ENCODE measurements at places on chromosomes 1 and 21.

- no peak for DNase-seq
Measured at GRCh38 chr21:43771199-43771675, 4.9 kb downstream of the CSTB start.

DNA sequence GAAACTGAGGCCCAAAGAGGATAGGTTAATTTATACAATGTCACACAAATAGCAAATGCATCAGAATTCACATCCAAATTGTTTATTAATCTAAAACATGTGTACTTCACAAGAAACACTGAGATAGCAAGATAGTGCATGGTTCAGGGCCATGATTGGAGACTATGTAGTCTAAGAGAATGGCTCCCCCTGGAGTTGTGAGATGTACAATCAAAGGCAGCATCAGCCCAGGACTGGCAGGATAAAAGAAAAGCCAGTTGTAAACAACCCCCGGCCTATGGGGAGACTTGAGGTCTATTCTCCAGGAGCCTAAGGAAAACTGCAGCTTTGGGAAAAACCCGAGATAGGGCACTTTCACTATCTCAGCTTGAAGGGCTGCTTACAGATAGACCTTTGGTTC lies 511.0 kb downstream of the OMA1 start:
- no peak for DNase-seq

GRCh38 chr1:17839641-17840196 lies 84.6 kb downstream of the ACTL8 start:
- no peak for DNase-seq

DNA sequence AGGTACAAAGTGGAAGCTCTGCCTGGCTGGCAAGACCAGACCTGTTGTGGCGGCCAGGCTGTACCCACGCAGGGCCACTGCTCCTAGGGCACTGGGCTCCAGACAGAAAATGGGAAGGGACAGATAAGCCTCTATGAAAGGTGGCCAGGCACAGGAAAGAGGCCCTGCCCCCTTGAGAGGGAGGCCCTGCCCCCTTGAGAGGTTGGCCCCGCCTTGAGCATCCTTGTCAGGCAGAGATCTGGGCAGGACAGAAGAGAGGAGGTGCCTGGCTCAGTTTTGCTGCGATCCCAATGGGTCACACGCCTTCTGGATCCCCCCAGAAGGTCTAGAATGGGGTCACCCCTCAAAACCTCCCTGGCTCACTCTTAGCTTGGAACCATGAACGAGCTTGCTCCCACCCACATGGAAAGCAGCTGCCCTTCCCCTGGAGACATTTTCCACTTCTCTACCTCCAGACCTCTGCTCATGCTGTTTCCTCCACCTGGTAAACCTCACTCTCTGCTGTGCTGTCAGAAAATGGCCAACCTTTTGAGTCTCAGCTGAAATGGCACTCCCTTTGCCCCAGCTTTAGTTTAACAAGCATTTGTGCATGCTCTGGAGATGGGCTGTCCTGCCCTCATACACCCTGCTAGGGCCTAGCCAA lies 17.5 kb upstream of the ECE1 start:
- DNase-seq = peak; percentile 20

- no peak for DNase-seq
Measured at GRCh38 chr1:171397851-171398469, 84.0 kb downstream of the FMO4 start.

DNA sequence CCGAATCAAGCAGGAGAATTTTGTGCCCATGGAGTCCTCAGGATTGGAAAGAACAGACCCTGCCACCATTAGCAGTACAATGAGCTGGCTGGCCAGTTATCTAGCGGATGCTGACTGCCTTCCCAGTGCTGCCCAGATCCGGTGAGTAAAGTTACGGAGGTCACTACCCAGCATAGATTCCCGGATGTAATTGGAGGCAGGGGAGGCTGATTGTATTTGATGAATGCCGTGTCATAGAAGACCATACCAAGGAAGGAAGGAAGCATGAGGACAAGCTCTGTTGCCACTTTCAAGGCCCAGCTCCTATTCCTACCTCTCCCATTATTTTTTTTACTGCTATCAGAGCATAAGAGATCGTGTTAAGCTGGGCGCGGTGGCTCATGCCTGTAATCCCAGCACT lies 26.2 kb upstream of the VAMP3 start:
- no peak for DNase-seq

DNA sequence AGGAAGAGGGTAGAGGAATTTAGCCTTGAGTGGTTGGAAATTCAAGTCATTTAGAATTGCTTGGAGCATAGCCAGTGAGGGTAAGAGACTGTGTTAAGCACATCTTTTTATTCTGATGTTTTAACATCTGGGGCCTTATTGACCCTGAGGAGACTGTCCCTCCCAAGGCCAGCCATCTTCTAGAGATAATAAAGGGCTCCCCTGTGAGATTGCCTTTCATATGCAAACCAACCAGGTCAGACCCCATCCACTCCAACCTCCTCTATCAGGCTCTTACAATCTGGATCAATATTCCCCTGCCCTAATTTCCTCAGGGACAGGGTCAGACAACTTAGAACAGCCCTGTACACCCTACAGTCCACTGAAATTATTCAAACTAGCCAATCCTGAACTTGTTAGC lies 93.8 kb downstream of the ATP1B1 start:
- DNase-seq = no peak

DNA sequence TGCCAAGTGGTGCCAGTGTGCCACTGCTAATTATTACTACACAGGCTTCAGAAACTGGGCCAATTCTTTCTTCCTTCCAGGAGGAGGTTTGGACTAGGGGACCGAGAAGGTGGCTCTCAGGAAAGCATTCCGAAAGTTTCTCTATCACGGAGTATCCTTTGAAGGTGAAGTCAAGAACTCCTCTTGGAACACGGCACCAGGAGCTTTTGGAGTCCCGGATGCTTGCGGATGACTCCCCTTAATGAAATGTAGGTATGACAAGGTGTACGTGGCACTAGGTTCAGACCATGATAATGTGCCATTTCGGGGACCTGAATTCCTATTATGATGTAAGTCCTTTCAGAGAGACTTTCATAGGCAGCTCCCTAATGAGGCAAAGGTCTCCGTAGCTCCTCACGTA lies 634.1 kb downstream of the KIF26B start:
- no peak for DNase-seq

- no peak for DNase-seq
Measured at GRCh38 chr1:17717594-17718535, 37.3 kb upstream of the ACTL8 start.

DNA sequence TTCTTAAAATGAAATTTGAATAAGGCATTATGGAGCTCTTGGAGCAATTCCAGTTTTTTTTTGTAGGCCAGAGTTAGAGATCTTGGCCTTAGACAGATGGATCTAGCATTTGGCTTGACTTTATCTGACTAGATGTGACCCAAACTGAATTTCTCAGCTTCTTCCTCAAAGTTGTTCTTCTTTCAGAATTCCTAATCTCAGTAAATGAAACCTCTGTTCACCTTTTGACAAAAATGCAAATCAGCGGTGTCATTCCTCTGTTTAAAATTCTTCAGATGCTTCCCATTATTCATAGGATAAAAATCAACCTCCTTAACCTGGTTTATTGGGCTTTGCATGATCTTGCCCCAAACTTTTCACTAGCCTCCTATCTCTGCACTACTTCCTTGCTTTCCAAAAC lies 177.6 kb downstream of the RASAL2 start:
- no peak for DNase-seq

DNA sequence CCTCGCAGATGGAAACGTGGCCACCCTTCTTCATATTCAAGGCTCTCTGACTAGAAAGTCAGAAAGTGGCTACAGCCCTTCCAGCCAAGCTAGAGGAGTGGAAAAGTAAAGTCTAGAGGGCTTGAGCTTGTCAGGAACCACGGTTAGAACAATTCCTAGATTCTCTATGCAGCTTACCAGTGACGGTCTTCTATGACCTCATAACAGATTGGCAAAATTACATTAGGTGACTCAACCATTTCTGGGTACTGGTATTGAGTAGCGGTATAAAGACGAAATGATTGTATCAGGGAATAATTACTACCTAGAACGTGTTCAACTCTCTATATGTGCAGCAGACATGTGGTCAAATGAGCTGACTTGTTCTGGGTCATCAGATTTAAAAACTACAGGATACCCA lies 155.0 kb upstream of the RUNX1 start:
- DNase-seq = no peak

DNA sequence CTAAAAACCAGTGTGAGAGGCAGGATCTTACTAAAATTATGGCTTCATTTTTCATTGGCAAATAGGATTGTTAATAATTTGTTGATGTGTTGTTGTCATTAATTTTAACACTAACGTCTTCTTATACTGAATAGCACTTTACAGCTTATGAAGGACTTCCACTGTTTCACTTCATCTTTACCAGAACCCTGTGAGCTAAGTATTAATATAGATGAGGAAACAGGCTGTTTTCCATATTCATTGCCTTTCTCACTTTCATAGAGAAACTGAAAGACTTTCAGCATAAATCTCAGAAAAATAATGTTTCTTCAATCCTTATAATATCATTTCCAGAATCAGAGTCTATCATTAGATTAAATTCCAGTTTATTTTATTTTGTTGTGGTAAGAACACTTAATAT lies 8.5 kb downstream of the MAP10 start:
- no peak for DNase-seq

- DNase-seq = no peak
Measured at GRCh38 chr21:14095056-14095455, 115.7 kb downstream of the LIPI start.

DNA sequence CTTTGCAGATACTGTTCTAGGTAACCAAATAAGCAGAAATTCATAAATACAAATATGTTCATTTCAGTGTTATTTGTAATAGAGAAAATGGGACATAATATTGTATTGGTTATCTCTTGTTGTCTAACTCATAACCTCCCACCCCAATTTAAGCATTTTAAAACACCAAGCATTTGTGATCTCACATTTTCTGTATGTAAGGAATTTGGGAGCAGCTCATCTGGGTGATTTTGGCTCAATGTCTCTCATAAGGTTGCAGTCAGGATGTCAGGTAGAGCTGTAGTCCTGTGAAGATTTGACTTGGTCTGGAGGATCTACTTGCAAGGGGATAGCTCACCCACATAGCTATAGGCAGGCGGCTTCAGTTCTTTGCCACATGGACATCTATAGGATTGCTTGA lies 29.5 kb downstream of the CEP350 start:
- DNase-seq = no peak
